Kidney (tissue), 22 donors: ENCODE measurements at places on chromosomes 2 and 18.

DNA sequence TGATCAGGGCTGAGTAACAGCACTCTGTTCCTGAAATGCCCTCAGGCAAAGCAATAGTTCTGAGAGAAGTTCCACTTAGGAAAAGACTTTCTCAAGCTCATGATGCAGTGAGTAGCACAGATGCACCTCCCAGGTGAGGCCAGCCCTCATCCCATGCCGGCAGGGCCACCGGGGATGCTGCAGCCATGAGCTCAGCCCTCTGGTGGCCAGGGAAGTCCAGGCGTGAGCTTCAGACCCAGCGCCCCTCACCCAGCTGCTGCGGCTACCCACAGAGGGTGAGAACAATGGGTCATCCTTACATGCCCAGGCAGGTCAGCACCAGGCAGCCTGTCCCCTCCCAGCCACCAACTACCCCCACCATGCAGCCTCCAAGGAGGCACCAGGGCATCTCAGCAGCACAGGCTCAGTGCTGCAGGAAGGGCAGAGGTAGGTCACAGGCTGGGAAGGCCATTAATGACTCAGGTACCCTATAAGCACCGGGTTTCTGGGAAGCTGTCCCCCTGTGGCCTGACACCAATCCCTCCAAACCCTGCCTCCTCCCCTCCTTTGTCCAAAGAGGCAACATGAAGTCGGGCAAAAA lies 50.6 kb downstream of the TTC32 start:
- no peak for DNase-seq
- no peaks in the 10 kb centered on the region for H3K36me3 ChIP-seq
- no peak overlapping the region for H3K4me3 ChIP-seq
- peaks cover 7% of the 10 kb centered on the region for H3K4me1 ChIP-seq

DNA sequence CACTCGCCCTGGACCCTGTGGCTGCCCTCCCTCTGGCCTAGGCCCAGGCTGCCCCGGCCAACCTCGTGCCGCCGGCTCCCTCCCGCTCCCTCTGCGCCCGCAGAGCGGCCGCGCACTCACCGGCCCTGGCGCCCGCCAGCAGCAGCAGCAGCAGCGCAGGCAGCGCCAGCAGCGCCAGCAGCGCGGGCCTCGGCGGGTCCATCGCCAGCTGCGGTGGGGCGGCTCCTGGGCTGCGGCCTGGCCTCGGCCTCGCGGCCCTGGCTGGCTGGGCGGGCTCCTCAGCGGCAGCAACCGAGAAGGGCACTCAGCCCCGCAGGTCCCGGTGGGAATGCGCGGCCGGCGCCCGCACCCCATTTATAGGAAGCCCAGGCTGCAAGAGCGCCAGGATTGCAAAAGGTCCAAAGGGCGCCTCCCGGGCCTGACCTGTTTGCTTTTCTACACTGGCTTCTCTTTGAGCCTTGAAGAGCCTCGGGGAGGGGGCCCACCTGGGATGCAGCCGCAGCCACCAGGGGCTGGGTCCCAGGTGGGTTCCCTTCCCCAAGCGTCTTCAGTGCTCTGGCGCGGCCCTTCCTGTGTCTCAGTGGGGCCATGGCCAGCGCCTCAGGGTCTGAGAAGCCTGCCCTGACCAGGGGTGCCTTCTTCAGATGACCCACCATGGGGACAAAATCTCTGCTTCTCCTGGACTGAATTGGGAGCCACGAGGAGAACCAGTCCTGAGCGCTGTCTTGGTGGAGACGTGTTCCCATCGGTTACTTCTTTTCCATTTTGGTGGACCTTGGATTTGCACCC lies at the start of gene APOB:
APOB (minus strand) TSS at position 330 of the 789 bp plus-strand sequence; CDS start at position 202, 128 bp downstream.
- no peak within 1 kb of the TSS for H3K4me3 ChIP-seq
- no peaks in the 10 kb centered on the region for H3K27me3 ChIP-seq
- no peak within 1 kb of the TSS for H3K27ac ChIP-seq
- no peaks in the 10 kb centered on the region for H3K4me1 ChIP-seq
- DNase-seq: peak; percentile 51
- no peaks in the 10 kb centered on the region for H3K36me3 ChIP-seq

DNA sequence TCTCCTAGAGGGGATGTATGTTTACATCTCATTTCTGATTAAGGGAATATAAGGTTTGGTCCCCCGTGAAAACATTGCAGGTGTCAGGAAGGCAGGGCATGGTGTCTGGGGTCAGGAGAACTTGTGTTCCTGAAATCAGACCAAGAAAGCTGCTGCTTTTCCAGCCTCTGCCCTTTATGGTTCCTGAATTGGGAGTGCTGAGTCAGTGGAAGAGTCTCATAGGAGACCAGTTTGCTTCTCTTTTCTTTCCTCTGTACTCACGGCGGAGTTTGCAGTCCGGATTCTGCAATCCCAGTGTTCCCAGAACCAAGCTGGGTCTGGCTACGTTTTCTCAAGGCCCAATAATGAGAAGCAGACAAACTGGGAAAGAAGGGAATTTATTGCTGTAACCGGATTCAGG lies 5.1 kb upstream of the MARCO start:
- no peak overlapping the region for H3K4me3 ChIP-seq
- no peak overlapping the region for H3K27ac ChIP-seq
- H3K4me1 ChIP-seq: no peaks in the 10 kb centered on the region
- H3K36me3 ChIP-seq: no peaks in the 10 kb centered on the region

GRCh38 chr18:41972067-41972925 lies 17.3 kb downstream of the PIK3C3 start:
- H3K27ac ChIP-seq: no peak overlapping the region
- H3K36me3 ChIP-seq: peaks cover 5% of the 10 kb centered on the region
- no peak for DNase-seq
- no peaks in the 10 kb centered on the region for H3K27me3 ChIP-seq

DNA sequence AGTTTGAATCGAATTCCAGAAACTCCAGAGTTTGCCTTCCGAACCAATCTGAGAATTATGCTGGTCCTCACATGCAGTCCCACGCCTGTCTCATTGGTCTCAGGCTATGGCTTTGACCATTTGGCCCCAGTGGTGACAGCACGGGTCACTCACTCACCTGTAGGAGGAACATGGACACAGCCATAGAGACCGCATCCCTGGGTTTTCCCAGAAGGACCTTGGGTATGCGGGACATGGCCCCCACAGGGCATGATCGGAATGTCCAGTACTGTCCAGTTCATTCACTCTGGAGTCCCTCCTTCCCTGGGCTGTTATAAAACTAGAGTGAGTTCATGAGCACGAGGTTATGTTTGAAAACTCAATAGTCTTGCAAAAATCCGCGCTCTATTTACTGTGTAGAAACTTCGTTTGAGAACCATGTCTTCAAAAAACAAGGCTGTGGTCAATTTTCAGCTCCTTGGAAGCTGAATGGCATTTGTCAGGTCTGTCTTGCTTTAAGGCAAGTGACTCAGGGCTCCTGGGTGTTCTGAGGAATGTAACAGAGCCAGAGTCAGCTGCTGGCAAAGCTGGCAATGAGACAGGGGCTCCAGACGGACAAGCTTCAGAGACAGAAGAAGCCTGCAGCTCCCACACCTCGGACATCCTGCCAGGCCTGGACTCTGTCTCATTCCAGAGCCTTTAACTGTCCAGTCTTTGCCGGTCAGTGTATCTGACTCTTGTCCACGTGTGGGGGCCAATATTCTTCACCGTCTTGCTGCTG lies 86.7 kb upstream of the TMEM18 start:
- H3K4me1 ChIP-seq: no peaks in the 10 kb centered on the region
- no peaks in the 10 kb centered on the region for H3K36me3 ChIP-seq
- no peak overlapping the region for H3K27ac ChIP-seq
- DNase-seq: no peak

DNA sequence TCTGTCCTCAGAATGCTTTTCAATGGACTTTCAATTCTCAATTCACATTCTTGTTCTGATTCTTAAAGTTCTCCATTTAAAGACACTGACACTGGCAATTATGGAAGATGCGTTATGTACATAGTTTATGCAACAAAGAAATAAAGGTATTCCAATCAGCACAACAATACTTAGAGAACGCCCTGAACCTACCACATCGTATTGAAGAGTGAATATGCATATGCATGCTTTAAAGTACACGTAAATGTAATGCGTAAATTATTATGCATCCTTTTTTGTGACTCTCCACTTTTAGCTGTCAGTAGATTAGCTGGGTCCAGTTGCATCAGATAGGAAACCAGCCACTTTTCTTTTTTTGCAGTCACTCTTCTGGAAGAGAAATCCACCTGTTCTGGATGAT lies 83.5 kb downstream of the RBM43 start:
- no peak overlapping the region for H3K27ac ChIP-seq
- H3K4me3 ChIP-seq: no peak overlapping the region
- no peak for DNase-seq
- no peaks in the 10 kb centered on the region for H3K4me1 ChIP-seq
- H3K36me3 ChIP-seq: no peaks in the 10 kb centered on the region
- no peaks in the 10 kb centered on the region for H3K27me3 ChIP-seq

DNA sequence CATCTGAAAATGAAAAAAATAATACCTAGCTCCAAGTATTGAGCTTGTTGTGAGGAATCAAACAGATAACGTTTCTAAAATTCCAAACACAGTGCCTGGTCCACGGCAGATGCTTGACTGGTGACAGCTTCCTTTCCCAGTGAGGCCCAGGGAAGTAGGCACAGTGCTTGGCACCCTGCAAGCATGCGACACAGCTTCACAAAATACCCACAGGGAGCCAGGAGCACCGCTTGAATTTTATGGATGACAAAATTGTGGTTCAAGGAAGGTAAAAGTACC lies 205.1 kb upstream of the TNP1 start:
- H3K4me3 ChIP-seq: no peak overlapping the region
- no peak overlapping the region for H3K27ac ChIP-seq
- H3K36me3 ChIP-seq: no peaks in the 10 kb centered on the region
- H3K4me1 ChIP-seq: peaks cover 3% of the 10 kb centered on the region
- no peaks in the 10 kb centered on the region for H3K27me3 ChIP-seq

DNA sequence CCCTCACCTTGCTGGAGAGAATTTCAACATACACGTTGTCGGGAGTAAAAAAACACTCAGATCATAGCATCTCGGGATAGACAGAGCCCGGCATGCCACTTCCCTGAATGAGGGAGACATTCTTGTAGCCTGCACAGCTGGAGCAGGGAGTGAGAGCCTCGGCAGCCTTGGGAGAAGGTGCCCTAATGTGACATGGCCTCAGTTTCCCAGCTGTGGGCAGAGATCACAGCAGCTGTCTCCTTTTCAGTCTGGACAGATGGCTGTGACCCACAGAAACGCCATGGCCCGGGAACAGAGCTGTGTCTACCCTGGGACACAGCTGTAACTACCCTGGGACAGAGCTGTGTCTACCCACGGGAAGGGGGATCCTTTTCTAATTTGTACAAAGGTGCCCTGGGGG lies 55.9 kb downstream of the HS1BP3 start:
- no peak for DNase-seq
- H3K36me3 ChIP-seq: no peaks in the 10 kb centered on the region
- H3K4me1 ChIP-seq: peaks cover 58% of the 10 kb centered on the region

GRCh38 chr2:24825883-24826772 lies 32.9 kb downstream of the CENPO start:
- no peak overlapping the region for H3K27ac ChIP-seq
- no peaks in the 10 kb centered on the region for H3K27me3 ChIP-seq
- H3K4me3 ChIP-seq: no peak overlapping the region
- no peaks in the 10 kb centered on the region for H3K4me1 ChIP-seq
- peak; percentile 56 for DNase-seq

GRCh38 chr2:1978706-1979105 lies 234.4 kb upstream of the PXDN start:
- H3K27me3 ChIP-seq: no peaks in the 10 kb centered on the region
- no peak for DNase-seq
- H3K4me1 ChIP-seq: no peaks in the 10 kb centered on the region
- no peak overlapping the region for H3K27ac ChIP-seq

DNA sequence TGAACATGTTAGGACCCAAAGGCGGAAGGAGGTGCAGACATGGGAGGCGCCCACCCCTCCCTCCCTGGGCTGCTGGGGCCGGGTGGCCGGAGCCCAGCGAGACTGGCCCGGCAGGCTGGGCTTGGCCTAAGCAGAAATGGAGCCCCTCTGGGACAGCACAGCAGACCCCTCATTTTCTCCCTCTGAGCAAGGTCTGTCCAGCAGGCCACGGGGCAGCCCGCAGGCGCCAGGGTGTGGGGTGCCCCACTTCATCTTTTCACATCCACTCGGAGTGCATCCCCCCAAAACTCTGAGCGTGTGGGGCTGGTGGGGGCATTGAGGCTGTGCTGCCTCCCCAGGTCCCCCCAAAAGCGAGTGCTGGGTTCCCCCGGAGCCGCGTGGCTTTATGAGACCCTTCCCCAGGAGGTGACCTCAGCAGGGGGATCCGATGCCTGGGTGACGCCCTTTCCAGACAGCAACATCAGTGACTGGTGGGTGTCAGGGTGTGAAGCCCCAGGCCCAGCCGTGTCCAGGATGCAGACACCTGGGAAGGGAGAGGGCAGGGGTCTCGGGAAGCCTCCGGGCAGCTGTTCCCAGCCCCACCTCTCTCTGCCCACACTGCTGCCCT lies 36.7 kb upstream of the GPC1 start:
- H3K4me3 ChIP-seq: no peak overlapping the region
- no peak overlapping the region for H3K27ac ChIP-seq
- no peaks in the 10 kb centered on the region for H3K36me3 ChIP-seq
- no peaks in the 10 kb centered on the region for H3K4me1 ChIP-seq
- no peaks in the 10 kb centered on the region for H3K27me3 ChIP-seq

DNA sequence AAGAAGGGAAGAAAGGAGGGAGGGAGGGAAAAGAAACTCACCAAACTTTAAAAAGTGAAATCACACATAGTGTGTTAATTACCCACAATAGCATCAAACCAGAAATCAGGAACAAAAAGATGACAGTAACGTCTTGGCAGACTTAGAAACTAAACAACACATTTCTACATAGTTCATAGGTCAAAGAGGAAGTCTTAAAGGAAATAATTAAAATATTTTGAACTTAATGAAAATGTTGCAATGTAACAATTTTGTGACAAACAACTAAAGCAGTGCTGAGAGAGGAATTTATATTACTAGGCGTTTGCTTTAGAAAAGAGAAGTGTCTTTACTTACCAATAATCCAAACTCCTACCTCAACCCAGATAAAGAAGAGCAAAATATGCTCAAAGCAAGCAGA lies 505.0 kb upstream of the ID2 start:
- H3K4me1 ChIP-seq: no peaks in the 10 kb centered on the region
- no peak overlapping the region for H3K27ac ChIP-seq
- no peak for DNase-seq

GRCh38 chr2:176455816-176456291 lies 186.6 kb downstream of the MTX2 start:
- H3K4me3 ChIP-seq: no peak overlapping the region
- peak; percentile 77 for DNase-seq
- no peaks in the 10 kb centered on the region for H3K36me3 ChIP-seq
- no peaks in the 10 kb centered on the region for H3K4me1 ChIP-seq
- H3K27ac ChIP-seq: peak overlapping the region; percentile 49

- H3K4me1 ChIP-seq: no peaks in the 10 kb centered on the region
- no peak overlapping the region for H3K27ac ChIP-seq
Measured at GRCh38 chr2:49255409-49255971, 101.2 kb upstream of the FSHR start.

GRCh38 chr2:205882806-205883425 lies 200.6 kb downstream of the NRP2 start:
- no peaks in the 10 kb centered on the region for H3K27me3 ChIP-seq
- H3K27ac ChIP-seq: no peak overlapping the region
- no peaks in the 10 kb centered on the region for H3K4me1 ChIP-seq
- no peaks in the 10 kb centered on the region for H3K36me3 ChIP-seq

DNA sequence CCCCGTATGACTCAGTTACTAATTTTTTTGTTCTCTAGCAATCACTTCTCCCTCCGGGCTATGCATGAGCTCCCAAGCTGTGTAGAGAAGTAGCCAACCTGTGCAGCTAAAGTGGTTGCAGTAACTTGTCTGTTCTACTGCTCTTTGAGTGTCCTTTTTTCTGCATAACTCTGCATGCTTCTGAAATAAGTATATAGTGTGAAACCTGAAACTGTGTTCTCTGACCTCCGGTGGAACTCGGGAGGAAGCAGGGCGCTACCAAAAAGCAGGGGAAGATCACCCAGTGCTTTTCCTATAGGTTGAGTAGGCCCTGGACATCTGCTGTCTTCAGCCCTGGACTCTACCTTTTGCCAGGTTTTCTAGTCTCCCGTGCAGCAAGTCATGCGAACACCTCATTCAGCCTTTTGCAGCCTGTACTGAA lies 47.8 kb downstream of the PHLPP1 start:
- H3K36me3 ChIP-seq: no peaks in the 10 kb centered on the region
- no peak overlapping the region for H3K4me3 ChIP-seq
- DNase-seq: no peak
